Left ventricle myocardium superior (tissue), 1 donor: ENCODE measurements at places on chromosomes 6 and 20. TPM values are rescaled to one million over a fixed set of nuclear protein-coding genes. Genes with fewer than 3 reads are reported as not detected.

GRCh38 chr6:51260003-51260402, 441.3 kb downstream of the TFAP2B start:
- no peak for DNase-seq

- DNase-seq = no peak
These were observed 16.8 kb downstream of the PHACTR2 start for GRCh38 chr6:143694560-143694959.

- no peak for DNase-seq
These were observed 18.6 kb downstream of the FAM83B start for GRCh38 chr6:54865091-54865631.

DNA sequence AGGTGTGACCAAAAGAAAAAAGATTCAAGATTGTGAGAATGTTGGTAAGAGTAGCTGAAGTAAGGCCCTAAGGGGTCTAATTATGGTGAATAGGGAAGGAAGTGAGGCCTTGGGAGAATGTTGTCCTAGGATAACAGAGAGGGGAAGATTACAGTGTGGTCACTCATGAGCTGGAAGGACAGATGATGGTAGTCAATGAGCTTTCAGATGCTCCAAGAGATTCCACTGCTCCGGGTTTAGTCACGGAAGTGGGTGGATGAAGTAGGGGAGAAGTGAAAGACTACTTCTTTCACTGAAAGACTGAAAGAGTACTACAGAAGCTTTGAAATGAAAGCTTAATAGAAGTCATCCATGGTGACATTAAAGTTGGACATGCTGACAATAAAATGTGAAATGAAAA, 108.5 kb downstream of the MMS22L start:
- DNase-seq = no peak

- no peak for DNase-seq
These were observed 421.1 kb upstream of the AGPAT4 start for GRCh38 chr6:161694995-161695394.

DNA sequence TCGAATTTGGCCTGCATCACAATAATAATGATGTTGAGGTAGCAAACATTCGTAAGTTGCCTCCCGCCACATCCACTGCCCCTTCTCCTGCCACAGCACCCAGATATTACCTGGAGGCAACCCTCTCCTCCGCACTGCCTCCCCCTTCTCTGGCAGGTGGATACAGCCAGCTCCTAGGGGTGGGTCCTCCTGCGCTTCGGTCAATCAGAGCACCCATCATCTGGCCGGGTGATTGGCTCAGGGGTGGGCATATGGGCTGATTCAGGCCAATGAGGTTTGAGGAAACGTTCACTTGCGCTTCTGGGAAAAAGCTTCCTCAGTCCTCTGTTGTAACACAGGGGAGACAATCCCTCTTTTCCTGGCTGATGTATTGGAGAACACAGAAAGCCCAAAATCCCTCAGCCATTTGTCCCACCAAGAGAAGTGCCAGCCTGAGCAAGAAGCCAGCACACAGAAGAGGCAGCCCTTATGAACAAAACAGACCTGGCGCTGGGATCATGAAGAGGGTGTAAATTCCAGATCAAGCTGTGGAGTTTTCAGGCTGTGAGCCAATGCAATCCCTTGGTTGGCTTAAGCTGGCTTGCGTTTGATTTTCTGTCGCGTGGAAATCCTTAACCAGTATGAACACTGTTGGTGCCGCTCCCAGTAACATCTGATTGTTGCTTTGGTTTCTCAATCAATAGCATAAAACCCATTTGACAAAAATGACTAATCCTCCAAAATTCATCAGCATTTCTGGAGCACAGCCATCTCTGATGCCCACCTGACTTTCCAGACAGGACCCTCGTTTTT, 82.2 kb downstream of the PRDM1 start:
- DNase-seq = no peak

DNA sequence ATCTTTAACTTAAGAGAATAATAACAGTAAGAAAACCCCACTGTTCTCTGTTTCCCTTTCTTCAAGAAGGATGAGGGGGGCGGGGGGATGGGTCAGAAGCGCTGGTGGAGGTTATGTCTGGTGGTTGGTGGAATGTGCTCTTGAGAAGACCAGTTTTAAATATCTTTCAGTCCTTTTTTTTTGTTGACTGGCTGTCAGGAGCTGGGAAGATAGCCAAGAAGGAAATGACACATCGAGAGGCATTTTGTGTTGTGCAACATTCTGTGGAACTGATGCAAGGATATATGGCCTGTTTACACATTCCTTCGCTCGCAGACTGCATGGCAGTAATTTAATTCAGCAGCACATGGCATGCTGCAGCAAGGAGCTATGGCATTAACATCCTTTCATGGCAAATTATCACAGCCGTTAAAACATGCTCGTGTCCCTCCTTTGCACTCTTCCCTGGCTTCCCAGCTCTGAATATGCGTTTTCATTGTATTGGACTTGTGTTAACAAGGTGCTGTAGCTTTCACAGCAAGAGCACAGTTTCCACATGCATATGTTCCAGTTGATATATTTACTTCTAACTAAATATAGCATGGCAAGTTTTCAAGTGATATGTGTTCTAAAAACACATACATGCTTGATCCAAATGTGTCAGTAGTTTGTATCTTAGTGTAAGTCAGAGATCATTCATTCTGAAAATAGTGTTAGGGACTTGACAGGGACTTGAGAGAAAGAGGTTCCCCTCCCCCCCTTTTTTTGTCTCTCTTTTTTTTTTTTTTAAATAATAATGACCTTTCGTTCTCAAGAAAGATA, 68.2 kb upstream of the SUPT3H start:
- peak; percentile 40 for DNase-seq

DNA sequence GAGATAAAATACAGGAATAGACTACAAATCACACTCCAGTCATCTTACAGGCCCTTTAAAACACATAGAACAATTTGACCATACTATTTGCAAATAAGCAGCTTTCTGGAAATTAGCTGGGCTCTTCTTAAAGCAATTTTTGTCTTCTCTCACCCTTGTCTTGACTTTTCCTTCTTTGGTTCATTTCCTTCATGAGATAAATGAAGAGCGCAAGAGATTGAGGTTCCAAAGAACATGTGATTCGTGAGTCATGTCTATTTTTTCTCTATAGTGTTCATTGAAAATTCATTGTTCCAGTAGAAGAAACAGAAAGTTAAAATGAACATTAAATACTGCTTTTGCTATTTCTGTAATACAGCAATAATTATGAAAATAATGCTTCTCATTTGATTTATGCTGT, 33.9 kb downstream of the PRDM1 start:
- DNase-seq = no peak

GRCh38 chr6:52641826-52642225, 29.1 kb upstream of the TMEM14A start:
- no peak for DNase-seq

DNA sequence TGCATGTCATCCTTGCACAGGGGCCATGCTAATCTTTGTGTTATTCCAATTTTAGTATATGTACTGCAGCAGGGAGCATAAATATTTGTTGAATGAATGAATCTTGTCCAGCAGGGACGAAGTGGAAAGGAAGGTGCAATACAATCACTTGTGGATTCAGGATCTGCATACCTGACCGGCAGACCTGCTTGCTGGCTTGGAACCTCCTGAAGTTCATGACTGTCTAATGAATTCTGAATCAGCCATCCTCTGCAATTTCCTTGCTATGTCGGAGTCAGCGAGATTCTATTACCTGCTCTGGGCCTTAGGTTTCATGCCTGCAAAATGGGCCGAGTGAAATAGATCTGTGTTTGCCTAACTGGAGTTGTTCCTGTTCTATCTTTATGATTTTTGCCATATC, 17.4 kb upstream of the NCOA3 start:
- no peak for DNase-seq

GRCh38 chr20:64160526-64161355, 3.5 kb upstream of the MYT1 start:
- peak; percentile 17 for DNase-seq

- no peak for DNase-seq
These were observed 166.1 kb upstream of the TNFAIP3 start for GRCh38 chr6:137700751-137701477.

GRCh38 chr20:15155848-15156401, 818.5 kb upstream of the FLRT3 start:
- no peak for DNase-seq

DNA sequence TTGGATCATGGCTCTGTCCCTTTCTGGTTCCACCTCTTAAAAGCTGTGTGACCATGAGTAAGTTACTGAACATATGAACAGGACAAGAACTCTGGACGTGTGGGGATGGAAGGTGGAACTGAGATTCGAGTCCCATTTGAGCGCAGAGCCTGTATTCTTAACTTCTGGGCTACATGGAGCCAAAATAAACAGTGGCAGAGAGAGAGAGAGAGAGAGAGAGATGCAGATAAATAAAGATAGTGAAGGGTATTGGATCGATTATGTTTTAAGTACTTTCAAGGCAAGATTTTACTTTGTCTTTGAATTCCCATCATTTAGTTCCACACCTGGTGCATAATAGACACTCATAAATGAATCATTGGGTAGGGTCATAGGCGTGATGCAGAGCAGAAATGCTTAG, 39.7 kb downstream of the SLC35D3 start:
- DNase-seq = no peak

DNA sequence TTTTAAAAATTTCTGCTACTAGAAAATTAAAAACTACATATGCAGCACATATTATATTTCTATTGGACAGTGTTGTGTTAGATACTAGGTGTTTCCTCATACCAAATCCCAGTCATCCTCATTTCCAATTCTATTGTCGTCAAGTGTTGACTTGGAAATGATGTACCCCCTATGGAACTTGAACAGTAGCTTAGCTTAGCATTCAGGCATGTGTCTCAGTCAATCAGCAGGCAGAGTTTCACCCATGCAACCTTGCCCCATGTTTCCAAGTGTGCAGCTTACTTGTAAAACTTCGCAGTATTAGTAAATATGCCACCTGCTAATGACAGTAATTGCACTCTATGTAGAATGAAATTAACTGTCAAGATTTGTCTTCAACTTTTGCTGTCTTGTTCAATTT, 59.5 kb downstream of the SAMD3 start:
- no peak for DNase-seq

DNA sequence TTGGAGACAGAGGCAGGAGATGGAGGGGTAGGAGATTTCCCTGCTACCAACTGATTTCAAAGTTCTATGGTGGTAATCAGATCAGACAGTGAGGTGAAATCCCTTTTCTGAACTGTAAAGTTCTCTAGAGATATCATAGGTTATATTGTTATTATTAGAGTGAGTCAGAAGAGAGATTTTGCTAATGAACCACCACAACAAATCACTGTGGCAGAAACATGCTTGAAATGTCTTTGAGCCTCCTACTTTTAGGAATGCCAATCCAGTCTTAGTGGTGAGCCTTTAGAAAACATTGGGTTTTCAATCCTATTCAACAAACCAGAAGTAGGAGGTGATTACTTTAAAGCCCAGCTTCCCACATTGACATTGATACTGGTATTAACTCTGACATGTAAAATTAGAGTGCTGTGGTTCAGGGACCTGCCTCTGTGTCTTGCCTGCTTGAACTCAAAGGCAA, 136.7 kb upstream of the CNR1 start:
- no peak for DNase-seq

DNA sequence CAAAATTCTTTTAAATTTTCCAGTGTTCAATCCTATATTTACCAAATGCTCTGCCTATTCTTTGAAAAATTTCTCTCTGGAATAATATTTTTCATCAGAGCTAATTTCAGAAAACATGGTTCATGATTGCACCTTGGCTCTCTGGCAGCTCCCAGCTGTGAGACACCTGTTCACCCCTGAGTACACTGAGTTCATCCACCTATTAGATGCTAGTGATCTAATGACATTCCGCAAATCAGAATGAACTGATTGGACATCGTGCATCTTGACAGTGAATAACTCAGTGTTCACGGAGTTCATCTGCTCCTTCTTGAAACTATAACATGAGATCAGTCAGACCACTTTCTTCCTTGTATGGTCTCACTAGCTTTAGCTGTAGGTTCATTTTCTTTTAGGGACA, 3.9 kb upstream of the SHPRH start:
- no peak for DNase-seq

COL9A1 gene
- not detected for total RNA-seq

SS18L1 gene
- total RNA-seq = 10.7 TPM

C20orf202 gene
- total RNA-seq = 0.25 TPM

RIPOR3 gene
- total RNA-seq = 8.0 TPM

OR2B6 gene
- not detected for total RNA-seq

LSM2 gene
- total RNA-seq = 20.1 TPM

DCDC2 gene
- not detected for total RNA-seq

ALDH8A1 gene
- total RNA-seq = 0.20 TPM
